ENCODE measurements at places on chromosomes 7 and 10.

DNA sequence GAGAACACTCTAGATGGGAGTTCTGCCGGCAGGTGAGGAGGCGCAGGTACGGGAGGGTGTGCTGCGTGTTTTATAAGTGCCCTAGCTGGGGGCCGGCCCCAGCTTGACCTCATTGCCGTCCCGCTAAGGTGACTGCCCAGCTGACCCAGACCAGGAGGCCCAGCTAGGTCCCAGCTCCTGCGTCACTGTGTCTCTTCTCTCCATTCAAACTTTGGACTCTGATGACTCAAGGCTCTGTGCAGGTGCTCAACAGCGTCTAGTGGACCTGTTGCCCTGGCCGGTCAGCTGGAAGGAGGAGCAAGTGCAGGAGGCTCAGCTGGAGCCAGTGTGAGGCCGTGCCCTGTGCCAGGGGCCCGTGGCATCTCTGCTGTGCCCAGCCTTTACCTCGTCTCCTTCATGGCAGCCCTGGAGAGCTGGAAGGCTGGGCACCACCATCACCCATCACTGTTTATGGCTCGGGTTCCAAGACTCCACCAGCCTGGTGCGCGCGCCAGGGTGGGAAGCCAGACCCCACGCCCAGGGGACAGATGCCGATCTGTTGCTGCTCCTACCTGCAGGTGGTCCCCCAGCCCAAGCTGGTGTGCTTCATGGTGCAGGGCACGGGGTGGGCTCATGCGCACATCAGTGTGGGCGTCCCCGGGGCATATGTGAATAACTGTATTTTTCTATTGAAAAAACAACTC is 14.6 kb downstream of the LHPP start:
- no peak for DNase-seq

DNA sequence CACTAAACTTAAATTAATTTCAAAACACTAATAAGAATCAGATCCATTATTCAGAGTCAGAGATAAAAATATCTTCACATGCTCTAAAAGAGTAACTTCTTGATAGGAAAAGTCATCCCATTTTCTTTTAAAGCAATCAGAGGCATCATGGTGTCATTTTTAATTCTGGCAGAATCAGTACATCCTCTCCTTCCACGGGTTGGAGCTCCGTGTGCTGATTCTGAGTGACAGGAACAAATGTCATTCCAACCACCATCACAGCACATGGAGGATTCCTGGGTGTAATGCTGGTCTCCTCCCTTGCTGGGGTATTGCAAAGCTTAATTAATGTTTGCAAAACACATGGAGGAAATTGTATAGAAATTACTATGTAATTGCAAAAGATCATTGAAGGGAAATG is 114.5 kb upstream of the IMMP2L start:
- DNase-seq, result no peak

DNA sequence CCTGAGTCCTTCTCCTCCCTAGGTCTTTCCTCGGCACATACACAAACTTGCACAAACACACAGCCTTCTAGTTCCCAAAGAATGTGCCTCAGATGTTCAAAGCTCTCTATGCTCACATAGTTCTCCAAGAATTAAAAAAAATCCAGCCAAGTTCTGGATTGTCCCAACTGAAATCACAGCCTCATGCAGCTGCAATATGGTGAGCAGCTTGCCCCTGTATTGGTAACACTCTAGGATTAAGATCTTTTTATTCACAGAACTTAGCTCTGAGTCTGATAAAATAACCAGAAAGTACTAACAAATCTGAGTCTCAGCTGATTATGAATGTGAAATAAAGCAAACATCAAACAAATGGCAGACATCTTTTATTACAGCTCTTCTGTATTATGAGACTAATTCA is 604.8 kb upstream of the PFKP start:
- DNase-seq, result no peak

- no peak for DNase-seq
These were observed 78.1 kb downstream of the HDAC9 start for GRCh38 chr7:18573410-18574234.

DNA sequence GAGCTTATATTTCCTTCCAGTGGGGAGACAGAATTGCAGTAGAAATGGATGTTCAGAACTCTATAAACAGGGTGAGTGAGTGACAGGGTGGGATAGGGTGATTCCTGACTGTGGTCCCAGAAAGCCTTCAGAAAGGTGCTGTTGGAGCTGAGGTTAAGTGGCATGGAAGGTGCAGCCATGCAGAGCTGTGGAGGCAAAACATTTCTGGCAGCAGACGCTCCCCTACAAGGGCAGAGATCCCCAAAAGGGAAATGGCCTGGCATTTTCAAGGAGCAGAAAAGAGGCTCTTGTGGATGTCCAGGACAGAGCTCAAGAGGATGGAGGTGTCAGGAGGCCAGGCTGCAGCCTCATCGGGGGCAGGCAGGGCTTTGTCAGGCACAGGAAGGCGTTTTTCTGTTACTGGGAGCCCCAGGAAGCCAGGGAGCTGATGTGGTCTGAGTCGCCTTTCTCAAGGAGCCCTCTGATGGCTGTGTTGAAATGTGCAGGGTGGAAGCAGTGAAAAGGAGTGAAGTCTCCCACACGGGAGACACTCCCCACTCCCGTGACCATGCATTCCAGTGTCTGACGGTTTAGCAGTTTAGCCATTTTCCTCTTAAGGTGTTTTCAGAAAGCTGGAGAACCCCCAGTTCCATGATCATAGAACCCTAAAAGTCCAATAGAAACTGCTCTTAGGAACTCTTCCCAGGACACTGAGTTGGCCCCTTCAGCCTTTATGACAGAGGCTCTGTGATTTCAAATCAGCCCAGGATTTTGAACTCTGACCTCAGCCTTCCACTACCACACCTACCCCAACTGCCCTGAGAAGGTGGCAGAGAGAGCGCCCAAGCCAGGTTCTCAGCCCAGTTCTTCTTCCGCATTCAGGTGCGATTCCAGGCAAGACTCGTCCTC is 96.2 kb downstream of the C10orf105 start:
- no peak for DNase-seq

- no peak for DNase-seq
These were observed 2.2 kb upstream of the ANTXRL start for GRCh38 chr10:46284286-46285229.

DNA sequence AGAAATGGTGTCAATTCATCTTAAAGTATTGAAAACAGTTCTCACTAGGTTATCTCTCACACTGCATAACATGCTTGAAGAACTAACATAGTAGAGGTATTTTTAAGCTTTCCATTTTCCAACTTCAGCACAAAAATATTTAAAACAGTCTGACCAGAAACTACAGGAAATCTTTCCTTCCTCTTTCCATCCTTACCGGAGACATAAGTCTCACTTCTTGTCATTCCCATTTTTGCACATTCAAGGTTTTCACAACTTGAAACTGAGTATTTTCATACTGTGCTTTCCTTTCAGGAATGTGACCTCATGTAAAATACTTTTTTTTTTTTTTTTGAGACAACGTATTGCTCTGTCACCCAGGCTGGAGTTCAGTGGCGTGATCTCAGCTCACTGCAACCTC is 45.2 kb downstream of the ARHGAP12 start:
- DNase-seq, result no peak

DNA sequence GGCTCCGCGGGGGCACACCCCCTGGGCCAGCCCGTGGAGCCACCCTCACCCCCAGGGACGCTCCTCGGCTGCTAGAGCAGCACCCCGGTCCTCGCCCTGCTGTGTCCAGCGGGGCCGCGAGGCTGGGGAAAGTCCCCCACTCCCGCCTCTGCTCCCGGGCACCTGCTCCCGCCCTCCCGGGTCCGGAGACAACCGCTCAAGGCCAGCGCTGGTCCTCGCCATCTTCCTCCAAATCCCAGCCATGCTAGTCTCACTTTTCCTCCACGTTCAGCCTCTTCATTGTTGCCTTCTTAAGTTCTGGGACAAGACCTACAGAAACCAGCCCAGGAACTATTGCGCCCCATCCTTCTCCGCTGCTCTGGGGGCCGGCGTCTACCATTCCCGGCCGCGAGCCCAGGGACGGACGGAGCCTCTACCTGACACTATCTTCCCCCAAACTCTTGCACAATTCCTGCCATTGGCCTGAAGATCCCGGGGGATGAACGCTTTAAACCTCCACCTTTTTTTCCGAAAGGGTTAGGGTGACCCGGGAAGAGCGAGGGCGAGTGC is 4.8 kb upstream of the KCP start:
- no peak for DNase-seq

GRCh38 chr10:78955206-78955605 is 113.6 kb upstream of the ZMIZ1 start:
- no peak for DNase-seq

GRCh38 chr7:47951374-47951773 is 3.1 kb upstream of the PKD1L1 start:
- no peak for DNase-seq

GRCh38 chr10:12937527-12937926 is 64.0 kb downstream of the CCDC3 start:
- no peak for DNase-seq

DNA sequence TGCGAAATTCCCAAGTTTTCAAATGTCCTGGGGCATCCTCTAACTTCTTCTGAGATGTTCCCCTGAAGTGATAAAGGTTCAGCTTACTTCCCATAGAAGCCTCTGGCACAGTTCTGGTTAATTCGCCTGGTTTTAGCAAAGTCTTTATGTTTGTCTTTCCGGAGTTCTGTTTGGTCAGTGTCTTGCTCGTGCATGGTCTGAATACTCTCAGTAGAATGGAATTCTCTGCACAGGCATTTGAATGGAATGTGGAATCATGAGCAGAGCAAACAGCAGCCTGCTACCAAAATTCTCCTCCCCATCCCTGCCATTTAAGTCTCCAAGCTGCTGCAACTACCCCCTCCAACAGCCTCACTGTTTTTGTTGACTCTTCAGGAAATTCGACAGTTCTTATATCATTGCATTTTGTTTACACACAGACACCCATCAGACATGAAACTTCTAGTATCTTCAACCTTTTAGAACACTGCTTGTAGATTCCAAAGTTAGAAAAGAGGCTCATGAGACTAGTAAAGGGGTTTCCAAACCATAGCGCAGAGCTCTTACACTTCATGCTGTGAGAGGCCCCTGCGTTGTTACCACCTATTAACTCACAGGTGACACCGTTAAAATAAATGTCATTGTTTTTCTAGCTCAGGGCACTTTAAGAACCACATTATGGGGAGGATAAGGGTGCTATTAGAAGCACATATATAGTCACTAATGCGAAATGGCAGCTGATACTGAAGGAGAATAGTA is 129.7 kb downstream of the PLCE1 start:
- no peak for DNase-seq

DNA sequence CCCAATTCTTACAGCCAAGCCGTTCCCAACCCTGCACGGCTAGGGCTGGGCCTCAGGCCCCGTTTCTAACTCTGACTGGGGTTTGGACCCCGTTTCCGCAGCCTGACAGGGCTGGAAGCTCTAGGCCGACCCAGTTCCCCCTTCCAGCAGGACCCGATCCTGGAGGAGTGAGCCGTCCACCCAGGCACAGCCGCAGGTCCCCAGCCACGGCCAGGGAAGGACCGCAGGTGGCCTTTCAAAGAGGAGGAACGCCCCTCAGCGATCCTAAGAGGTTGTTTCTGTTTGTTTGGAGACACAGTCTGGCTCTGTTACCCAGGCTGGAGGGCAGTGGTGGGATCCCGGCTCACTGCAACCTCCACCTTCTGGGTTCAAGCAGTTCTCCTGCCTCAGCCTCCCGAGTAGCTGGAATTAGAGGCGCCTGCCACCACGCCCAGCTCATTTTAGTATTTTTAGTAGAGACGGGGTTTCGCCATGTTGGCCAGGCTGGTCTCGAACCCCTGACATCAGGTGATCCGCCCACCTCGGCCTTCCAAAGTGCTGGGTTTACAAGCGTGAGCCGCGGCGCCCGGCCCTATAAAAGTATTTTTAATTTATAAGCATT is 778 bp upstream of the GET4 start:
- no peak for DNase-seq

DNA sequence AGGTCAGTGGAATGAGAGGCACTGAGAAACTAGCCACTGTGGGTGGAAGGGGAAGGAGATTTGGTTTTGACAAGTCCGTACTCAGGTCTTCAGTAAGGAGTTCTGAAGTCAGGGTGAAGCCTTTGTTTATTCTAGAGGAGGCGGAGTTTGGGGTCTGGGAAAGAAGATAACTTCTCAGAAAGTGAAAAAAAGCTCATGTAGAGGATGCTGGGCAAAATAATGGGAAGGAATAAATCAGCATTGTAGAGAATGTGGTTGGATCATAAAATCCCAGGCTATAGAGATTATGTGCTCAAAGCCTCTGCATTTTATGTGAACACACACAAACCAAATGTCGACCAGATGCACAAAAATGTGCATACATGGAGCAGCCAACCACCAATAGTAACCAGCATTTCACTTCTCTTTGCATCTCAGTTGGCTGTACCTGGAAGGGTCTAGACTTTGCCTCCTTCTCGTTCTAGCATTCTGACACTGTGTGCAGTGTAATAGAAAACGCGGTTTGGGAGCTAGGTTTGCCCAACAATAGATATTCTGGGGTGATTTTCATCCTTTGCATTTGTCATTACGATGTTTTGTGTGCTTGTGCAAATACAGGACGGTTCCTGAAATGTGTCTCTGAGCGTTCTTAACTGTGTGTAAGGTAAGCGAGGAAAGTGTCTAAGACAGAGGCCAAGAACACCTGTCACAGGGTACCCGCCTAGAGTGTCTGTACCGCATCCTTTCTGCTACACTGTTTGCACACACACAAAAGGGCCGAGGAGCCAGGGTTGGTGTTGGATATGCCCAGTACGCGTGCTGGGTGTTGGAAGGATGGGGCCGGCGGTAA is 603 bp upstream of the HECW1 start:
- DNase-seq, result no peak

DNA sequence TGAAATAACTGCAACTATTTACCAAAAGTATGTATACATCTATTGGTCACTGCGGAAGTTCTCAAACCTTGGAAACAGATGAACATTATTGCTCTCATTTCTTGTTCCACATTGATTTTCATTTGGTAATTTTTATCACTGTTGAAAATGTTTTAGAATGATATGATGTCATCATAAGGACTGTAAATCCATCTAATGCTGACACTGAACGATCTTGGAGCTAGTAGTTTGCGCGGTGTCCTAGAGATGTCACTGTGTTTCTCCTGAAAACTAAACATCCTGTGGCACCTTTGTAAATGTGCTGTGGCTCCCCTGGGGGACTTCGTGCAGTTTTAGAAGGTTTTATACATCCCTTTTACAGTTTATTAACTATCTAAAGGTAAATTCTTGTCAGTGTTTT is 73.5 kb downstream of the DNAJB9 start:
- DNase-seq, result no peak

- no peak for DNase-seq
These were observed 53.5 kb upstream of the PPP2R2D start for GRCh38 chr10:131847241-131847783.

DNA sequence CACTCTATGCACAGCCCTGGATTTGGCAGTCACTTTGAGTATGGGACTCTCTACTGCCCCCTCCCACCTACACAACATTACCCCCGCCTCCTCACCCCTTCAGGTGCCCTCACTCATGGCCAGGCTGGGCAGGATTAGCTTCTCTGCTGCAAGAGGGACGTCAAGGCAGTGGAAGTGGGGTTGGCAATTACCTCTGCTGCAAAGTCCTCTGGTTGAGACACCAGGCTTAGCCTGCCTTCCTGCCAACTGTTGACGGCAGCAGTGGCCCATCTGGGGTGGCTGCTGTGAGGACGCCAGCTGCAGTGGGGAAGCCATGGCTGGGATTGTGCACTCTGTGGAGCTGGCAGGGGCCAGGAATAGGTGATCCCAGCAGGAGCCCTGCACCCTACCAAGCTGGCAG is 26.7 kb downstream of the SVIL start:
- no peak for DNase-seq

- DNase-seq, result no peak
These were observed 204.0 kb upstream of the GNAI1 start for GRCh38 chr7:79930604-79931003.

- DNase-seq, result no peak
These were observed 234.7 kb upstream of the PTPRZ1 start for GRCh38 chr7:121638286-121638685.

GRCh38 chr10:24731942-24732341 is 8.3 kb upstream of the ARHGAP21 start:
- no peak for DNase-seq

GRCh38 chr10:75240329-75241076 is 4.7 kb upstream of the COMTD1 start:
- no peak for DNase-seq
